Activated T-helper 2 cell treated with anti-CD3 and anti-CD28 coated beads, Interferon-gamma antibody, Interleukin-2, Interleukin-4, amounts not matched to agents 10 μg/mL and 5 μg/mL and 100 μg/mL, durations not matched to agents 14 hours and 24 hours and 36 hours (primary cell): ENCODE measurements at places on chromosomes 16 and 17.

DNA sequence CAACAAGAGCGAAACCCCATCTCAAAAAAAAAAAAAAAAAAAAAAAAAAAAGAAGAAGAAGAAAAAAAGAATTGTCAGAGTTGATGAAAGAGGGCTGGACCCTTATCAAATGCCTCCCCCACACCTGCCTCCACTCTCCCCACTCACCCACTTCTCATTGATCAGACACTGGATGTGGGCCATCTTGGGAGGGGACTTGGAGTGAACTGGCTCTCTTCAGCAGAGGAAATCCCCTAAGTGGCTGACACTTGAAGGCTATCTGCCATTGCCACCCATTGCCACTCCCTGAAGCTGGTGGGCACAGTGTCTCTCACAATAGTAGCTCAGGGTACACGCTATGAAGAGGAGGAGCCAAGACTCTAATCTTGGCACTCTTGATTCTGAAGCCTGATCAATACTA is 1.6 kb downstream of the ITGA2B start:
- H3K4me1 ChIP-seq = peaks cover 11% of the 10 kb centered on the region
- no peak overlapping the region for H3K27ac ChIP-seq
- no peaks in the 10 kb centered on the region for H3K36me3 ChIP-seq
- peaks cover 14% of the 10 kb centered on the region for H3K27me3 ChIP-seq
- DNase-seq = no peak
- no peak overlapping the region for H3K4me3 ChIP-seq

- H3K4me3 ChIP-seq = no peak overlapping the region
- DNase-seq = no peak
- H3K36me3 ChIP-seq = no peaks in the 10 kb centered on the region
- no peaks in the 10 kb centered on the region for H3K4me1 ChIP-seq
- no peak overlapping the region for H3K27ac ChIP-seq
- H3K27me3 ChIP-seq = no peaks in the 10 kb centered on the region
Measured at GRCh38 chr17:11628831-11629230, 30.6 kb downstream of the DNAH9 start.

GRCh38 chr16:81936209-81937000 is 74.9 kb downstream of the SDR42E1 start:
- no peaks in the 10 kb centered on the region for H3K36me3 ChIP-seq
- H3K27ac ChIP-seq = no peak overlapping the region
- H3K4me1 ChIP-seq = no peaks in the 10 kb centered on the region
- no peak overlapping the region for H3K4me3 ChIP-seq

GRCh38 chr17:49190932-49191331 is 19.4 kb downstream of the GNGT2 start:
- peak overlapping the region; percentile 49 for H3K27ac ChIP-seq
- H3K27me3 ChIP-seq = no peaks in the 10 kb centered on the region
- DNase-seq = no peak
- H3K4me3 ChIP-seq = peak overlapping the region; percentile 53
- peaks cover 28% of the 10 kb centered on the region for H3K4me1 ChIP-seq

DNA sequence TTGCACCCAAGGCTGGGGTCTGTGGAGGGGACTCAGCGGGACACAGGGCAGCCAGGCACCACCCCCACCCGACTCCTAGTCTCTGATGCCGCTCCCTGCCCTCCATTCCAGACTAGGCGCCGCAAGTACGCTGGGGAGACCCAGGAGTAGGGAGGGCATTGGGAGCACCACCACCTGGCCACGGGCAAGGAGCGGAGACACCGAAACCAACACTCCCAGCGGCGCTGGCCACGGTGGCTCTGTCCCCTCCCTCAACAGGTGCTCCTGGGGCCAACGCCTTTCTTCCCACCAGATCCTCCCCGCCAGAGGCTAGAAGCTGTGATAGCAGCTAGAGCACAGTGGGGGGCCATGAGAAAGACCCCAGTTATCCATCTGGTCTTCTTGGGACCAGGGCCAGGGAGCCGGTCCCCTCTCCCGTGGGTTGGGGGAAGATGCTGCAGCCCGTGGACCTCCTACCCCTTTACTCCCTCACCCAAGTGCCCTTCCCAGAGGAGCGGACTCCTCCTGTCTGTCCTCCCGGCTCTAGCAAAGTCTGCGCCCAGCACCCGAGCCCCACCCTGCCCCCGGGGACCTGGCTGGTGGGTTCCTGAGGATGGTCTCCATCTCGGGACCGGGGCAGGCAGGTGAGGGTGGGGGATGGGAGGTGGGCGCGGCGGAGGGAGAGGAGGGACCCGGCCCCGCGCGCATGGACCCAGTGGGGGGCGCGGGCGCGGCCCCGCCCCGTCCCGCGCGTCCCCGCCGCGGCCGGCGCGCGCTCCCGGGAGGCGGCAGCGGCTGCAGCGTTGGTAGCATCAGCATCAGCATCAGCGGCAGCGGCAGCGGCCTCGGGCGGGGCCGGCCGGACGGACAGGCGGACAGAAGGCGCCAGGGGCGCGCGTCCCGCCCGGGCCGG is at the start of gene SYNGR3:
Gene SYNGR3, plus strand, starts transcription at position 762 of the 892 bp plus-strand sequence. CDS start 133 bp downstream, outside the sequence.
- H3K4me3 ChIP-seq = peak within 1 kb of the TSS; percentile 77
- peak within 1 kb of the TSS; percentile 76 for H3K27ac ChIP-seq
- H3K27me3 ChIP-seq = peaks cover 10% of the 10 kb centered on the region
- H3K4me1 ChIP-seq = peaks cover 8% of the 10 kb centered on the region
- DNase-seq = no peak

DNA sequence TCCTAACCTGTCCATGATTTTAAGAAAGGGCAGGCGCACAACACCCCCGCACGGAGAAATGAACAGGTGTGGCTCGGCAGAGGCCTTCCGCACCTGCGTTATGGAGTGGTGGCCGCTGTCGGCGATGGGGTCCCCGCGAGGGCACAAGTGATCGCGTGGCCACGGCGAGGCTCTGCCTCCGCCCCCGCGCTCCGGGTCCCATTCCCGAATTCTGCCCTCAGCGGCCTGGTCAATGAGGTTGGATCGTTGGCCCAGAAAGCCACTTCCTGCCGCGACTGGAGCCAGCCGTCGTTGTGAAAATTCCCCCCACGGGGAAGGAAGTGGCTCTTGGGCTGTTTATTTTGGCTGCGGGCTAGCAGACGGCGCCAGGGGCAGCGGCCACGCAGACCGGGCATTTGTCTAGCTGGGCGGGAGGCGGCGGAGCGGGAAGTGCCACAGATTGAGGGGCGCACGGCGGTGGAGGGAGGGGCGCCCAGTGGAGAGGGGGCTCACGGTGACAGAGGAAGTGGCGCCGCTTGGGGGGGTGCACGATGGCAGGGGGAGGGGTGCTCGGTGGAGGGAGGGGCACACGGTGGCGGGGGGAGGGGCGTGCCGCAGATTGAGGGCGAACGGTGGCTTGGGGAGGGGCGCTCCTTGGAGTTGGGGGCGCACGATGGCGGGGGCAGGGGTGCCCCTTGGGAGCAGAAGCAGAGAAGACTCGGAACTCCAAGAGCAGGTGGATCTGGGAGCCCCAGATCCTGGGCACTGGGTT is 25.0 kb downstream of the MRC2 start:
- H3K4me1 ChIP-seq = peaks cover 19% of the 10 kb centered on the region
- H3K27me3 ChIP-seq = peaks cover 64% of the 10 kb centered on the region
- DNase-seq = peak; percentile 19
- no peaks in the 10 kb centered on the region for H3K36me3 ChIP-seq
- H3K4me3 ChIP-seq = peak overlapping the region; percentile 75

DNA sequence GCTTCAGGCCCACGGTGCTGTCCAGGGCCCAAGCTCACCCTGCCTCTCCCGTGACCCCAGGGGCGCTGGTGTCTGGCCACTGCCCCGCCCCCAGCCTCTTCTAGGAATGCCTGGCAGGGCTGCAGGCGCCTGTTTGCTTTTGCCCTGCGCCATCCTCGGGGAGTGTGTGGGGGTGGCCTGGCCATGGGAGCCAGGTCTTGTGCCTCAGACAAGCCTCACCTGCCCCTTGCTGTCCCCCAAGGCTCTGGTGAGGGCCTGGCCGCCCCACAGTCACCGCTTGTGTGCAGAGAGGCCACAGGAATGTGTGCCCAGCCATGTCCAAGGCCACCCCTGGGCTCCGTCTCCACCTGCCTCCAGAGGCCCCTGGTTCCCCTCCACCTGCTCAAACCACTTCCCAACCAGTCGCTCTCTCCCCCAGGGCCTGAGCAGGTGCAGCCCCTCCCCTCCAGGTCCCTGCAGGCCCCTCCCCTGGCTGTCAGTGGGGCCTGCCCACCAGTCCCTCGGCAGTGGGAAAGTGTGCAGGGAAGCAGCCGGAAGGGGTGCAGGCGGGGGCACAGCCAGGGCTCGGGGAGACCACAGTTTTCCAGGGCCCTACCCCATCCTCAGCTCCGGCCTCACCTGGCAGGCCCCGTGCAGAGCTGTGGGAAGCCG is 841 bp upstream of the IGFALS start:
- no peak overlapping the region for H3K4me3 ChIP-seq
- no peaks in the 10 kb centered on the region for H3K27me3 ChIP-seq
- peaks cover 3% of the 10 kb centered on the region for H3K36me3 ChIP-seq
- no peak overlapping the region for H3K27ac ChIP-seq
- no peaks in the 10 kb centered on the region for H3K4me1 ChIP-seq
- no peak for DNase-seq

- no peaks in the 10 kb centered on the region for H3K4me1 ChIP-seq
- H3K27ac ChIP-seq = no peak overlapping the region
- DNase-seq = no peak
Measured at GRCh38 chr17:28096756-28097155, 54.3 kb downstream of the NLK start.

DNA sequence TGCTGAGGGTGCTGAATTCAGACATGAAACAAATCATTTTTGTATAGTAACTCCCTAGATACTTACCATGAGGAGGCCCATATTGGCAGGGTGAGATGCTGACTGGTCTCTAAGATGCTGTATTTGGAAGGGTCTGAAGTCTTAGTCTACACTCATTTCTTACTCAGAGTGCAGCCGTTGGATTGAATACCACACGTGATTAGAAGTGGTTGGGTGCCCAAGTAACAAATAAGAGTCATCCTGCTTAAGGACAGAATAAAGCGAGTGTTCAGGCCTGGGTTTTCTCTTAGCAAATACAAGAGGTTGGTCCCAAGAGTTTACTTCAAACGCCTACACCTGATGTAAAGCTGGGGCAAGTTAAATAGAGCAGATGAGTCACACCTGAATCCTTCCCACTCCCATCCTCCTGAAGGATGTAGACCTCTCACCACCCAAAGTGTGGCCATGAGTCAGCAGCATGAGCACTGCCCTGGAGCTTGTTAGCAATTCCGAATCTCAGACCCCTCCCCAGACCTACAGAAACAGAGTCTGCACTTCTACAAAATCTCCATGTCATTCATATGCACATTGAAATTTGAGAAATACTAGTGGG is 284.6 kb upstream of the CDH5 start:
- no peaks in the 10 kb centered on the region for H3K27me3 ChIP-seq
- H3K4me3 ChIP-seq = no peak overlapping the region
- no peaks in the 10 kb centered on the region for H3K4me1 ChIP-seq
- DNase-seq = no peak
- H3K36me3 ChIP-seq = no peaks in the 10 kb centered on the region
- H3K27ac ChIP-seq = no peak overlapping the region

- peak overlapping the region; percentile 77 for H3K27ac ChIP-seq
- peak; percentile 78 for DNase-seq
- peaks cover 48% of the 10 kb centered on the region for H3K4me1 ChIP-seq
- H3K27me3 ChIP-seq = peaks cover 43% of the 10 kb centered on the region
Measured at GRCh38 chr17:42677921-42678781, 1.4 kb upstream of the PLEKHH3 start.

GRCh38 chr16:89319886-89320781 is 102.6 kb downstream of the ZNF778 start:
- H3K27me3 ChIP-seq = no peaks in the 10 kb centered on the region
- peaks cover 27% of the 10 kb centered on the region for H3K36me3 ChIP-seq
- DNase-seq = no peak
- H3K4me1 ChIP-seq = peaks cover 79% of the 10 kb centered on the region

- no peaks in the 10 kb centered on the region for H3K36me3 ChIP-seq
- H3K4me1 ChIP-seq = no peaks in the 10 kb centered on the region
- H3K27ac ChIP-seq = no peak overlapping the region
- no peaks in the 10 kb centered on the region for H3K27me3 ChIP-seq
- DNase-seq = no peak
Measured at GRCh38 chr16:60271025-60271771, 1537.1 kb upstream of the GOT2 start.

GRCh38 chr17:72511874-72512273 is 391.1 kb downstream of the SOX9 start:
- no peaks in the 10 kb centered on the region for H3K4me1 ChIP-seq
- H3K36me3 ChIP-seq = no peaks in the 10 kb centered on the region
- no peak overlapping the region for H3K4me3 ChIP-seq
- H3K27ac ChIP-seq = no peak overlapping the region
- no peak for DNase-seq
- no peaks in the 10 kb centered on the region for H3K27me3 ChIP-seq

GRCh38 chr17:76405967-76406647 is 21.7 kb downstream of the SPHK1 start:
- no peak overlapping the region for H3K27ac ChIP-seq
- no peaks in the 10 kb centered on the region for H3K27me3 ChIP-seq
- H3K4me1 ChIP-seq = peaks cover 6% of the 10 kb centered on the region
- H3K36me3 ChIP-seq = peaks cover 26% of the 10 kb centered on the region
- DNase-seq = no peak
- H3K4me3 ChIP-seq = no peak overlapping the region

GRCh38 chr16:79076047-79076767 is 524.3 kb downstream of the MAF start:
- no peak overlapping the region for H3K4me3 ChIP-seq
- H3K27me3 ChIP-seq = peaks cover 2% of the 10 kb centered on the region
- H3K4me1 ChIP-seq = peaks cover 77% of the 10 kb centered on the region
- peaks cover 4% of the 10 kb centered on the region for H3K36me3 ChIP-seq
- no peak for DNase-seq
- H3K27ac ChIP-seq = peak overlapping the region; percentile 95

DNA sequence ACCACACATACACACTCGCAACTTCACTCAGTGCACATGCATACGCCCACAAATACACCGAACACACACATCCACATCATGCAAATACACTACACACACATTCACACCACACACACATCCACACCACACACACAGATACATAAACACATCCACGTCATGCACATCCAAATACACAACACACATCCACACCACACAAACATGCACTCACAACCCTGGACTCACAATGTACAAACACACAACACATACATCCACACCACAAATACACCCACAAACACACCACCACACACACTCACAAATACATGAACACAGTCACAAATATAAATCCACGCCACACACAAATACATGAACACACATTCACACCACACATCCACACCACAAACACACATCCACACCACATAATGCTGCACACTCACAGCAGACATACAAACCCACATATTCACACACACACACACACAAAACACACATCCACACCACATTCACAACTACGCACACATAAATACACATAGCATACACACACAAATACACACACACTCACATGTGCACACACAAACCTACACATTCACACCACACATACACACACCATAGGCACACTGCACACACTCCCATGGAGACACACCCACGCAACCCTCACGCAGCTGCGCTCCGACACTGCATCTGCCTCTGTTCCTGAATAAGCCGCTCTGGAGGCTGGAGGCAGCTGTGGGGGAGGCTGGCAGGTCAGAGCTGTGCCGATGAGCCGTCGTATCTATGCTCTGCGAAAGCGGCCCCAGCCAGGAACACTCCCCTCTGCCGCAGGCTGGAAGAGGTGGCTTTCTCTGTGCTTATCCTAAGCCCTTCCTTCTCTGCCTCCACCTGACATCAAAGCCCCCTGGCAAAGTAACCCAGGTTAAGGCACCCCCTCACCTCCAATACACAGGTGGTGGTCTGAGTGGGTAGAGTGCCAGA is 141.8 kb downstream of the GRIN2A start:
- DNase-seq = no peak
- no peak overlapping the region for H3K27ac ChIP-seq
- no peak overlapping the region for H3K4me3 ChIP-seq
- no peaks in the 10 kb centered on the region for H3K36me3 ChIP-seq

GRCh38 chr17:77555741-77556291 is 402.7 kb upstream of the TNRC6C start:
- no peaks in the 10 kb centered on the region for H3K36me3 ChIP-seq
- no peak overlapping the region for H3K4me3 ChIP-seq
- H3K27me3 ChIP-seq = peaks cover 26% of the 10 kb centered on the region
- H3K4me1 ChIP-seq = no peaks in the 10 kb centered on the region
